Pancreas (tissue), 10 donors: ENCODE measurements at places on chromosomes 1 and 21. TPM values are rescaled to one million over a fixed set of nuclear protein-coding genes. Genes with fewer than 3 reads are reported as not detected.

GRCh38 chr1:239426821-239427475, 40.6 kb downstream of the CHRM3 start:
- DNase-seq: no peak

- no peak for DNase-seq
Observed at GRCh38 chr1:19387045-19387467, 74.9 kb downstream of the SLC66A1 start.

GRCh38 chr1:222454186-222454585, 93.7 kb downstream of the HHIPL2 start:
- DNase-seq: no peak

TAF12 gene
- 11.0 TPM for total RNA-seq

MCOLN3 gene
- 5.2 TPM for total RNA-seq

ARHGEF2 gene
- 20.4 TPM for total RNA-seq

ZBTB48 gene
- 15.6 TPM for total RNA-seq
